ENCODE measurements at places on chromosomes 1 and 21.

GRCh38 chr1:34824817-34825454 is 32.1 kb downstream of the GJA4 start:
- no peak for DNase-seq

DNA sequence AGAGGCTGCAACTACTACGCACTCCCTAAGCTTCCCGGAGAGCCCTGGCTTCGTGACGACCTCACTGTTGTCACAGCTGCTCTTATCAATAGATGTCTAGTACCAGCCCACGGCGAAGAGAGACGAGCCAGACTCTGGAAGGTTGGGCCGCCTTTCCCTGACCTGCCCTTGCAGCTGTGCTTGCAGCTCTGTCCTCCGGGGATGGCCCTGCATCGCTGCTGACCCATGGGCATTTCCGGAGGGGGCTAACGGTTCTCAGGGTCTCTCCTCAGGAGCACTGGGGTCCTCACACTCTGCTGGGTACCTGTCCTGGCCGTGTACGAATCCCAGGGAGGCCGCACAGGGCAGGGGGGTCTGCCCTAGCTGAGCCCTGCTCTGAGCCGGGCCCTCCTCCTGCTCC is 93.8 kb upstream of the COL6A1 start:
- no peak for DNase-seq

GRCh38 chr1:185363205-185363604 is 46.2 kb upstream of the IVNS1ABP start:
- no peak for DNase-seq

DNA sequence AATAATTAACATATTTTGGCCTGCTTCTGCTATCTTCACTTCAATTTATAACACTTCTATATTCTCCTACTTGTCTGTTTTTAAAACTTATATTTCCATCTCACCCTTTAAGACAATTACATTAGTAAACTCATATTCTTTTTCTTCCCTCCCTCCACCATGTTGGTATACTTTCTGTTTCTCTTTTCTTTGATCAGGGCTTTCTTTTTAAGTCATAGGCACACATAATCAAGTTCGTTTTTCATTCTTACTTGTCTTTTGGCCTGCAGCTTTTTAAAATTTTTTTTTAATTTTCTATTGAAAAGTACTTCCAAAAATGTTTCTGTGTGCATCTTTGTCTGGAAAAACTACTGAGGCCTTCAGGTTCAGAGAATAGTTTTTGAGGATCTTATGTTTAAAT is 2.3 kb downstream of the PYHIN1 start:
- peak; percentile 37 for DNase-seq

- no peak for DNase-seq
Observed at GRCh38 chr1:211753649-211754251, 76.8 kb downstream of the LPGAT1 start.

DNA sequence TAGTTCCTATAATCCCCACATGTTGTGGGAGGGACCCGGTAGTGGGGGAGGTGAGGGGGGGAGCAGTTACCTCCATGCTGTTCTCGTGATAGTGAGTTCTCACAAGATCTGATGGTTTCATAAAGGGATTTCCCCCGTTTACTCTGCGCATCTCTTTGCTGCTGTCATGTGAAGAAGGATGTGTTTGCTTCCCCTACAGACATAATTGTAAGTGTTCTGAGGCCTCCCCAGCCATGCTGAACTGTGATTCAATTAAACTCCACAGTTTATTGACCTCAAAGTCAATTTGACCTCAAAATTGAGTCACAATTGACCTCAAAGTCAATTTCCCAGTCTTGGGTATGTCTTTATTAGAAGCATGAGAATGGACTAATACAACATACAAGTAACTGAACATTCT is 19.7 kb downstream of the DPH5 start:
- peak; percentile 51 for DNase-seq

GRCh38 chr21:17784180-17784598 is 35.0 kb downstream of the C21orf91 start:
- no peak for DNase-seq

DNA sequence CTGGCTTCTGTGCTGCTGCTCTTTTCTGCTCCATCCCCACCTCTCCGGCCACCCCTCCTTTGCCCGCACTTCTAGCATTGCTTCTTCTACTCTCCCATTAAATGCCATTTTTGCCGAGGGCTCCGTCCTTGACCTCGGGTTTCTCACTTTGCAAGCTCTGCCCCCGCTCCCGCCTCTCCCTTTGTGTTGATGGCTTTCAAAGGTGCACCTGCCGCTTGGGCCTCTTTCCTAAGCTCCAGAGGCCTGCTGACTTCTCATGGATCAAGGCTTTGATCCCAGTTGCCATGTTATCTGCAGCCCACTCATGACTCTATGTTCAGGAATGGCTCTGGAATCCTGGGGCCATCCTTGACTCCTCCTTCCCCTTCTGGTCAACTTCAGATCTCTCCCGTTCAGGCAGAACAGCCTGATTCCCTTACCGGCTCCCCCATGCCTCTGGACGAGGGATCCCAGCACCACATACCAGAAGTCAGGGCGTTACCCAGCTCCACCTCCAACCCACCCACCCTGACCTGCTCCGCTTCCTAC is 54.3 kb downstream of the TLR5 start:
- no peak for DNase-seq

DNA sequence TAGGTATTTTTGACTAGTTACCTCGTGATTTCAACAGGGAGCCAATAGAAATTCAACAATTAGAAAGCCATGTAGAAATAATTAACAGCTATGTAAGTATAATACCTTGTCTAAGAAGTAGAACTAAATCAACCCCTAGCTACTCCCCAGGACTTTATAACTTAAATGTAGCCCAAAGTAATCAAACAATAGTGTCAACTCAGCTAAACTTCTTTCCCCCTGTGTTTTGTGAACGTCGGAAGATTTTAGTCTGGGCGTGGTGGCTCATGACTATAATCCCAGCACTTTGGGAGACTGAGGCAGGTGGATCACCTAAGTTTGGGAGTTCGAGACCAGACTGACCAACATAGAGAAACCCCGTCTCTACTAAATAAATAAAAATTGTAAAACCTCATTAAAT is 579.9 kb upstream of the NCAM2 start:
- no peak for DNase-seq

DNA sequence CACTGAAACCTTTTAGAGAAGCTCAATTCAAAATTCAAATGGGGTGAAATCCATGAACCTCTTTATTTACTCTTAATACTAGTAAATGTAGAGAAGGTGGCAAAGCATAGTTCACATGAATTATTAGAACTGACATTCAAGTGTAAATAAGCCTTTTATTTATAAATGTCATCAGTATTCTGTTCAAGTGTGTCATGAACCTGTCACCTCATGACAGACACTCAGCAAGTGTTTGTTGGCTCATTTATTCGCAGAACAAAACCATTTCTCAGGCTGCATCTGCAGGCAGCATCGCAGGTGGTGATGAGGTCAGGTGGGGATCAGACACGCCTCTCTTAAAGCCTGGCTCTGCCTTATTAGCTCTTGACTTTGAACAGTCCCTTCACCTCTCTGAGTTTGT is 116.6 kb downstream of the SETD4 start:
- no peak for DNase-seq

- DNase-seq = no peak
Observed at GRCh38 chr1:18554597-18554996, 73.9 kb downstream of the KLHDC7A start.

DNA sequence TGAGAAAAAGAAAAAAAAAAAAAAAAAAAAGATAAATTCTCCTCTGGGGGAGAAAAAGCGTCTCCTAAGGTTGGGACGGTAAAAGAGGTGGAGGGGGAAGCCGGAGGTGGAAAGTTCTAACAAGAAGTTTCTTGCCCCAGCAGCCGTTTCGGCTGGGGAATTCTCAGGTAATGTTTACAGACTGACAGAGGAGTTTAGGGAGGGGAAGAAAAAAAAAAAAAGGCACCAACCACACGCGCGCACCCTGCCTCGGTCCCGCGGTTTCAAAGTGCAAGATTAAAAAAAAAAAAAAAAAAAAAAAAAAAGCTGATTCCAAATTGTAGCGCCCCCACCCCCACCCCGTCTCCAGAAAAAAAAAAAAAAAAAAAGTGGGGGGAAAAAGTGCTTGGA is 504 bp downstream of the DHRS3 start:
- peak; percentile 54 for DNase-seq

DNA sequence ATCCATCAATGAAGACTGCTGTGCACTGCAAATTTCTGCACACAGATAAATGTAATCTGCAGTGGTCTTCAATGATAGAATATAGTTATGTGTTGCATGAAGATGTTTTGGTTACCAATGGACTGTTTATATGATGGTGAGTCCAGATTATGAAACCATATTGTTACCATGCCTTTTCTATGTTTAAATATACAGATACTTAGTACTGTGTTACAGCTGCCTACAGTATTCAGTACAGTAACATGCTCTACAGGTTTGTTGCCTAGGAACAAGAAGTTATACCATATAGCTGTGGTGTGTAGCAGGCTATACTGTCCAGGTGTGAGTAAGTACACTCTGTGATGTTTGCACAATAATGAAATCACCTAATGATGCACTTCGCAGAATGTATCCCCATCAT is 40.8 kb downstream of the SORT1 start:
- no peak for DNase-seq

- DNase-seq = no peak
Observed at GRCh38 chr1:94971491-94971924, 44.6 kb upstream of the CNN3 start.

- DNase-seq = no peak
Observed at GRCh38 chr1:199020904-199021303, 382.1 kb downstream of the PTPRC start.

DNA sequence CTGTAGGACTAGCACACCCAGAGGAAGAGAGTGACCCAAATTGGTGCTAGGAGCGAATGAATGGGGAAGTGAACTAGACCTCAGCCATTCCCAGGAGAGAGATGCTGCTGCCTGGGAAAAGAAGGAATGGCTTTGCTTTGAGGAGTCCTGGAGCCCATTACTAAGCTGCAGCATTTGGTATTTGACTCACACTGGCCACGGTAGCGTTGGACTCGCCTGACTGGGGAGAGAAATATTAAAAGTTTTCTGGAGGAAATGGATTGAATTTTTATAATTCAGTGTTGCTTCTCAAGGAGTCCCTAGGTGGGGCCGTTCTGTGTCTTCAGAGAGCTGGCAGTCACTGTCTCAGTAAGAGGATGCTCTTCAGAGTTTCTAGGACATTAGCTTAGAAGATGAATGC is 40.2 kb downstream of the PIK3CD start:
- DNase-seq = no peak

DNA sequence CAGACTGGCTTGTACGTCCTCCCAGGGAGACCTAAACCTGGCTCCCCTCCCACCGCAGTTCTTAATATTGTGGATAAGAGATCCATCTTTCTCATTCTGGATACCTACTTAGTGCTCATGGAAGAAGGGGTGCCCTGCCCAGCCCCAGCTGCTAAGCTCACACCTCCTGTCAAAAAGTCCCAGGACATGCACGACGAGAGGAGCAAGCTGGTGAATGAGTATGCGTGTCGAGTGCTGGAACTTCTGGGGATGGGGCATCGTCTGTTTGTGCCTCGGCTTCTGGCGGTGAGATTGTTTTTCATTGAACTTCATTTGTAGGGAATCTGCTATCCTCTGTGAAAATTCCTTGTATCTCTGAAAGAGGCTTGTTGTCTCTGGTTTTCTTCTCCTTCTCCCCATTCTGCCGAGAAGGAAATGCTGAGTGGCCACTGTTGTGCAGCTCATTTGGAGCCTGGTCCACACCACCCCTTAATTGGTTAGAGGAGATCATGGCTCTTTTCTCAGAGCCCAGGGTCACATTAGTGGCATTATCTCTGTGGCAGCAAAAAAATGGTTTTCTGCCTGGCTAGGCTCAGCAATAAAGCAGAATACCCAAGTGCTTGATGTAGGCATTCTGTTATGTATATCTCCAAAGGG is 199.4 kb upstream of the CACYBP start:
- DNase-seq = no peak

- DNase-seq = no peak
Observed at GRCh38 chr1:52862666-52863458, 20.3 kb downstream of the ZYG11A start.

GRCh38 chr1:20413776-20414140 is 72.3 kb downstream of the CAMK2N1 start:
- no peak for DNase-seq

- no peak for DNase-seq
Observed at GRCh38 chr21:14451546-14451945, 68.6 kb upstream of the HSPA13 start.

DNA sequence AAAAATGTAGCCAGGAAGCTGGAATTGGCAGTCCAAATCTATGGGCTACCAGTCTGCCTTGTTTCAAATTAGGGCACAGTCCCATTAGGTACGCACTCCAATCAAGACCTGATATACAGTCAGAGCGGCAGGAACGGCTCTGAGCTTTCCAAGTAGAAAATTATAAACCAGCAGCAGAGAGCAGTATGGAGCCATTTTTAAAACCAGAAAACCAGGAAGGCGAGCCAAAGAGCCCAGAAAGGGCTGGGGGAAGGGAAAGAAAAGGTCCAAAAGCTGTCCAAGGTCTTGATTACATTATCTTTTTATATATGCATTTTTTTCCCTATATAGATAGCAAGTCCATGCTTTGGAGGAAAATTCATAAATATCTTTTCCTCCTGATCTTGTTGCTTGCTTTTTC is 719.0 kb downstream of the RWDD3 start:
- DNase-seq = no peak

GRCh38 chr1:80639777-80640533 is 1160.8 kb upstream of the ADGRL2 start:
- DNase-seq = no peak

GRCh38 chr1:109794319-109795132 is 30.8 kb upstream of the EPS8L3 start:
- DNase-seq = no peak

DNA sequence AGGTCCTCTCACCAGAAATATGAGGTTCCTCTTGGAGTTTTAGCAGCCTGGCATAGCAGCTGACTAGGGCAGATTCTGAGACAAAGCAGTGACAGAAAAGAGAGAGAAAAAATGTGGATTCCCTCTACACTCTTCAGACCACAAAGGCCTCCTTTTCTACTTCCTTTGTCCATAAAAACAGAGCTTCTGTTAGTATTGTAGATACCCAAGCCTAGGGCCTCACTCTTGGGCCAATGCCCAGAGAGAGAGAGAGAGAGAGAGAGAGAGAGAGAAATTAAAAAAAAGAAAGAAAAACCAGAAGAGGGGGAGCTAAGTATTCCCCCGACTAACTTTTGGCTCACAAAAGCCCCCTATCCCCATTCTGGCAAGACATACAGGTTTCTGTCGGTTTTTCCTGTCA is 2.4 kb upstream of the ZRANB2 start:
- DNase-seq = no peak

DNA sequence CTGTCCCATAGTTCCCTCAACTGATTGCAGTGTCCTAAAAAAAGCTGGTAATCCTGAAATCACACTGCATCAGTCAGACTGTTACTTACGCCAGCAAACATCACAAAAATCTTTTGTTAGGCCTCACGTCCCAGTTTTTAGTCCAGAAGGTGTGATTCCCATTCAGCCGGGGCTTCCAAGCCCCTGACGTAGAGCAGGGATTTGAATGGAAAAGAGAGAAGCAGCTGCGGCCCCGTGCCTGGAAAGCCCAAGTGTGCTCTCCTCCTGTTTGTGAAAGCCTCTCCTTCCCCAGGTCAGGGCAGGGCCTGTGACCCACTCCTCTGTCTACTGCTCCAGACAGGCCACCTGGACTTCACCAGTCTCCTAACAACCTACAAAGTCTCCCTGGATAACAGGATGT is 20.7 kb downstream of the KCNA10 start:
- DNase-seq = no peak

- DNase-seq = no peak
Observed at GRCh38 chr1:52306227-52307006, 59.6 kb downstream of the CC2D1B start.
